Stimulated activated naive CD4-positive, alpha-beta T cell treated with Interleukin-2 at 50 U/mL for 16 hours (primary cell): ENCODE measurements at places on chromosomes 2 and 18.

DNA sequence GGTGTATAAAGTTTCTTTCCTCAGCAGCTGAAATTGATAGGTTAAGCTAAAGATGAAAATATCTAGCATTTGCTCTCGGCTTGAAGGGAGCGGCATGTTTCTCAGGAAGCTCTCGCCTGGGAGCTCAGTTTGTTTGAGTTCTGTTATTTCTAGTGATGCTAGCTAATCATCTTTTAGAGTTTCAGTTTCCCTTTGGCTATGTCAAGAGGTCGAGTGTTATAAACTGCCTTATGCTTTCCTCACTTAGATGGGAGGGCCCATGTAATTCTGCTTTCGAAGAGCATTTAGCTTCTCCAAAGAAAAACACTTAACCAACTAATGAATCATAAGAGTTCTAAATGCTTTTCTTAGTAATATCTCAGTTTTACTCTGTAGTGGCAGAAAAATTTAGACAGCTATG lies 33.6 kb downstream of the PLCL1 start:
- DNase-seq = no peak

DNA sequence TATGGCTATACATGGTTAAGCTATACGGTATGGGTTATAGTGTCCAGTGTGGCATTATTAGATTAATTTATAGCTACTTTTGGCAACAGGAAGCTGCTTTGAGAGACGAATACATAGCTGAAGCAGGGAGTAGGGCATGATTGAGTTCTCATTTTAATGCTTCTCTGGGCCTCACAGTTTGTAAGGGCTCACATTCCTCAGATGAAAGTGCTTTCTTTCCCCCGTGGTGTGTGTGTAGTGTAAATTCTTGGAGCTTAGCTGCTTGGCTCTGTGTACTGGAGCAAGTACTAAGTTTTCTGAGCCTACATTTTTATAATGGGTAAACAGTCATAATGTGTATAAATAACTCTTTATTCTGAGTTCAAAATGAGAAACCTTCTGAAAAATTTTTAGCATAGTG lies 173.7 kb downstream of the PTPRM start:
- DNase-seq = no peak

DNA sequence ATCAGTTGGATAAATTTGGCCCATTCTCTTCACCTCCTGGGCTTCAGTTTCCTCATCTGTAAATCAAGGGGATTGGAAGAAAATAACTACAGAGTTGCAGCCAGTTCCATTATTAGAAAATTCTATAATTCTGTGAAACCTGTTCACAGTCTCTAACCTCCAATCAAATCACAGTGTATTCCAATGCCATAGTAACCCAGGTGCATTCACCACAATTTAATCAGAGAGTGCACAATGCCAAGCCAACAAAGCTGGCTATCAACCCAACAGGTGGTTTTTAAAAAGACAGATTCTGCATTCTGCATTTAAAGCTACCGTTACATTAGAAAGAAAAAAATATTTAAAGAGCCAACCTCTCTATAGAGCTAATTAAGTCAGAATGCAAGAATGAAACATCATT lies 308.6 kb downstream of the RNF144A start:
- DNase-seq = no peak

DNA sequence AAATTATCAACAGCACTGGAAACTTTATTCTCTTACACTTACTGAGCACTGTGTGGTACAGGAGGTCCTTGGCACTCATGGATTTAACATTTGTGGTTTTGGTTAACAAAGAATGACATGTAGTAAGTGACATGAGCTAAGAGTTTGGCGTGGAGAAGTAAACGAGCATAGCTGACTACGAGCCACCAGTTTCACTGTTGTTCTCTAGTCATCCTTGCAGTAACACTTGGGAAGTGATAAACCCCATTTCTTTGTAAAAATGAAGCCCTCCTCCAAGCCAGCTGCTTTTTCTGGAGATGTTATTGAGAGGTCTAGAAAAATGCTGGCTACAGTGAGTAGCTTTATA lies 32.7 kb downstream of the QPCT start:
- peak; percentile 9 for DNase-seq

- peak; percentile 85 for DNase-seq
Observed at GRCh38 chr2:10122500-10123280, at the start of gene RRM2. TSS of gene RRM2 (plus strand) at chr2:10122739. CDS start at chr2:10122799, 60 bp downstream.

GRCh38 chr2:39664888-39665591 lies 677 bp upstream of the TMEM178A start:
- no peak for DNase-seq

GRCh38 chr18:57428221-57429150 lies 6.7 kb upstream of the ONECUT2 start:
- no peak for DNase-seq

- DNase-seq = no peak
Observed at GRCh38 chr18:25433590-25433989, 81.6 kb upstream of the ZNF521 start.

DNA sequence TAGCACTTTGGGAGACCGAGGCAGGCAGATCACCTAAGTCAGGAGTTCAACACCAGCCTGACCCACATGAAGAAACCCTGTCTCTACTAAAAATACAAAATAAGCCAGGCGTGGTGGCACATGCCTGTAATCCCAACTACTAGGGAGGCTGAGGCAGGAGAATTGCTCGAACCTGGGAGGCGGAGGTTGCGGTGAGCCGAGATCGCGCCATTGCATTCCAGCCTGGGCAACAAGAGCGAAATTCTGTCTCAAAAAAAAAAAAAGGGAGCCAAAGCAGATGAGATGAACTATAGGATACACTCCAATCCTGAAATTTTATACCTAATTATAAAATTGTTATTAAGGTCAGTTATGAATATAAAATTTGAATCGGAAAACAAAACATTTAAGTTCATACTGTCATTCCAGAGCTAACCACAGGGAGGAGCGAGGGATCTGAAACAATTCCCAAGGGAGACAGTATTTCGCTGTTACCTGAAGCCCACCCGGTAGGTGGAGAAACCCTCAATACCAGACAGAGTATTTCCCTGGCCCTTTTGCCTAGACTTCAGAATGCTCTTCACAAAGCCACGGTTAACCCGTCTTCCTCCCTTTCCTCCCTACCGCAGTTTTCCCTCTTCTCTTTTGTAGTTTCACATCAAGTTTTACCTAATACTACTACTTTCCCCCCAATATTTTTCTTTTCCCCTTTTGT lies 1.4 kb downstream of the PPM1G start:
- DNase-seq = no peak

DNA sequence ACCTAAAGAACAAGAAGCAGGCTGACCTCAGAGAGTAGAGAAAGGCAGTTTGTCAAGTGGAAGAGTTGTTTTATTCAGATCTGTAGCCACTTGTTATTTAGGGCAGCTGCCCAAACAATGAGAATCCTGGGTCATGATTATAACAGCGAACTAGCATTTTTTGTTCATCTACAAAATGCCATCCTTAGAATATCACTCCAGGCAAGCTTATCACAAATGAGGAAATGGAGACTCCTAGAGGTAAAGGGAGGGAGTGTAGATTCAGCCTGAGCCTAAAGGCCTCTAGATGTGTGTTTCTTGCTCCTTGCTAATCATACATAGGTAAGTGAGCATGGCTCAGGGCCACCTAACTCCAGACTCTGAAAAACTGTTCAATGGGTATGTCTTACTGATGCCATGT lies 126.1 kb downstream of the HNMT start:
- DNase-seq = no peak

DNA sequence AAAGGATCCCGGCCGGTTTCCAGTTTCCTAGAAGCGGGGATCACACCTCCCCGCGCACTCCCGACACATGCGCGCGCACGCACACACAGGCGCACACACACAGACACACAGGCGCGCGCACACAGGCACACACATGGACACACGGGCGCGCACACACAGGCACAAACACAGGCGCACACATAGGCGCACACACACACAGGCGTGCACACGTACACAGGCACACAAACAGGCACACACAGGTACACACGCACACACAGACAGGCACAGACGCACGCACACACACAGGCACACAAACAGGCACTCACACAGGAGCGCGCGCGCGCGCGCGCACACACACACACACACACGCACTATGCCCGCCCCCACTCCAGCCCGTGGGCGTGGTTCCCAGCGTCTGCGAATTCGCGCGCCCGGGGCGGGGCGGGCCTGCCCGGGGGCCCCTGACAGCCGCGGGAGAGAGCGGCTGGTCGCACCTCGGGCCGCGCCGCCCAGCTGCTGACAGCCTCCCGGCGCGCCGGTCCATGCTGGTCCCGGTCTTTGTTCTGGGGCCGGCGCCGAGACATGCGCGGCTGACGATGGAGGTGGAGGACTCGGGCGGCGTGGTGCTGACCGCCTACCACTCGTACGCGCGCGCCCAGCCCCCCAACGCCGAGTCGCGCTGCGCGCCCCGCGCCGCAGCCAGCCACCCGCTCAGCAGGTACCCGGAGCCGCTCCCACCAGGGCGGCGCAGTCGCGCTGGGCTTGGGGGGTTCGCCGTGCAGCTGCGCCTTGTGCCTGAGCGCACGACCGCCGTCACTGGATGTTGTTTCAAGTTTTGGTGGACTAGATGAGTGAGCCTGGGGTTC lies at the start of gene ARHGAP28:
Gene ARHGAP28 (plus strand): TSS at position 470 of the 845 bp plus-strand sequence. CDS start 106 bp downstream, at position 576.
- no peak for DNase-seq

- DNase-seq = peak; percentile 33
Observed at GRCh38 chr2:200863782-200864175, 679 bp downstream of the CLK1 start.

DNA sequence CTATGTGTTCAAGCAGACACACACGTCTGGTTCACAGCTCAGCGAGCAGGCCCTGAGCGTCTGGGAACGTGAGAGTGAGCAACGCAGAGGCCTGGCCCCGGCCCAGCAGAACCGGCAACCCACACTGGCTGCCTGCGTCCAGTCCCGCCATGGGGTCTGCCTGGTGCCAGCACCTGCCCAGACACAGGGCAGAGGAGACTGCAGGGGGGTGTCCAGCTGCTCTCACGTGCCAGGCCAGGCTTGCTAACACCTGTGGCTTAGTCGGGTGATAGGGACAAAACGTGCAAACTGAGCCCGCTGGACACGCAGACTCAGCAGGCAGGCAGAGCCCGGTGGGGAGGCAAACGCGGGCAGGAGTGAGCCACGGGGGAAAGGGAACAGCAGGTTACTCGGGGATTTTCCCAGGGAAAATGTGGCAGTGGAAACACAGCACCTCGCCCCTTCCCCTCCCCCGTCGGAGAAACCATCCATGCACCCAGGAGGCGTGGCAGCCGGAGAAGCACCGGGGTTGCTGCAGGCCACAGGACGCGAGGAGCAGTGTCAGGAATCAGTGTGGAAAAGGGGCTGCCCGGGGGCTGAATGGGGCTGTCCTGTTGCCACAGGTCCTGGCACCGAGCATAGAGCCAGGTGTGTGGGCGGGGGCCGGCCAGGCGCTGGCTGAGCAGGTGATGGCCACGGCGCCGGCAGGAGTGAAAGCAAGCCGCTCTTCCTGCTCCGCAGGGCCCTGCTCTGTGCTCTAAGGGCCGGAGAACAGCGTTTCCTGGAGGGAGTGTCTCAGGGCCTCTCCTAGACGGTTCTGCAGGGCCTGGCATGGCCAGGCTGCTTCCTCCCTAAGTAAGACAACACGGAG lies 154.7 kb downstream of the HDAC4 start:
- no peak for DNase-seq

DNA sequence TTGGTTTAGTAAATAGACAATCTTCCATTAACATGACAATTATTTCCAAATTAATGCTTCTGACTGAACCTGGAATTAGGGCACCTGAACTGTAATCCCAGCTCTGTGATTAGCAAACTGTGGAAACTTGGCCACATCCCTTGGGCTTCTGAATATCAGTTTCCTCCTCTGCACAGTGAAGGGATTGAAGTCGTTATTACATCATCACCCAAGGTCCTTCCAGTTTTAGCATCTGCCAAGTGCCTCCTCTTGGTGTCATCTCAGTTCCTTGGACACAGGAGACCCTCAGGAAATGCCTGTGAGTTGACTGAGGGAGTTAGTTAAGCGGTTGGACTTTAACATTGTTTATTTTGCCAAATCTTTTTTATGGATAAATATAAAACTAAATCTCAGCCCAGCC lies 64.8 kb downstream of the MOGAT1 start:
- no peak for DNase-seq

DNA sequence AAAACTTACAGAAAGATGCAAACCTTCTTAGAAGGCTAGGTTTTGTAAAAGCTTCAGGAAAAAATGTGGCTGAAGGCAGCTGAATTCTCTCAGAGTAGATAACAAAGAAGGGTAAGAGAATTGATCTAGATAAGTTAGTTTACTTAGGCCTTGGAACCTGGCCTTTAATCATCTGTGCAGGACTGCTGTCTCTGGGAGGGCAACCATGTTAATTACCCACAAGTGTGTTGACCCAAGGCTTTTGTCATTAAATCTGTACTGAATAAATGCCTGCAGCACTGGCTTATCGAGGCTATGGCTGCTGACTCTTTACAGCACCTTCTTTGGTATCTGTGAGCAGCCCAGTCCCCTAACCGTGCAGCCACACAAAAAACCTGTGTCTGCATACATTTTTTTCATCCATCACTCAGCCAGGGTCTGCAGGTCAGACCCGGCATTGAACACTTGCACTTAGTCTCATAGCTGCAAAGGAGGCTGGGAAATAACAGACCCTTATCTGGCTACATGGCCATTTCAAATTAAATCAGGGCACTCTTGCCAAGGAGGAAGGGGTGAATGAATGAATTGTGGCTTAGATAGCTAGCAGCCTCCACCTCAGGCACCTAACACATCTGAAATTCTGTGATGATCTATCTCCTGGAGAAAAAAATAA lies 120.2 kb upstream of the MSH2 start:
- no peak for DNase-seq

GRCh38 chr2:225337183-225337582 lies 62.3 kb upstream of the NYAP2 start:
- DNase-seq = no peak

GRCh38 chr2:112239862-112240261 lies 15.0 kb downstream of the ZC3H8 start:
- DNase-seq = no peak

DNA sequence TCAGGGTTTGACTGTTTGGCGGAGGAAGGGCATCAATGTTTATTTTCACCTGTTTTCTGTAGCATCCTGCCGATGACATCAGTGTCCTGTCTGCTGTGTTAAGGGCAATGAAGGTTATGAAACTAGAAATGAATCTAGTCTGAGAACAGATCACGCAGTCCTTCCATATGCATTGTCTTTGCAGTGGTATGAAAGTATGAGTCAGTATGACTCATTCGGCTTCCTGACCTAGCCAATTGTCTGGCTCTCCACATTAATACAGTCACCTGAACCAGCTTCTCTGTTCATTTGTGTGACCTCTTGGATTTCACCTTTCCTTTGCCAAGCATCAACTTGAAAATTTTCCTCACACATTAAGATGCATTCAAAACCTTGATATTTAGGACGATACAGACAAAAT lies 353.8 kb downstream of the RND3 start:
- no peak for DNase-seq

DNA sequence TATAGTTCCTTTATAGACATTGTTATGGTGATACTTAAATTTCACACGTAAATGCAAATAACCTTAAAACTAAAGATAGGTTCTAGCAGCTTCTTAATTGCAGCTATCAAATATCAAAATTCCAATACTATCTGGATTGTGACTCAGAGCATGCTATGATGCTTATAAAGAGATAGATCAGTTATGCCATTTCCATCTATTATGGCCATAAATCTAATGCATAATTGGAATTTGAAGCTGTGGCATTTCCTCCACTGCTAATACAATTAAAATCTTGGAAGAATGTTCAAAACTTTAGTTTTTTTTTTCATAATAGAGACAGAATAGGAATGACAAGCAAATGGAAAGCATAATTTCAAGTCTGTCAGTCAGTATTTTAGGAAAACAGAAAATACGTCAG lies 220.8 kb upstream of the GALNT5 start:
- no peak for DNase-seq
